ENCODE measurements at places on chromosomes 5 and 9.

GRCh38 chr9:76298521-76299144 lies 95.6 kb downstream of the RFK start:
- DNase-seq: no peak

GRCh38 chr5:172502969-172503368 lies 48.6 kb upstream of the SH3PXD2B start:
- no peak for DNase-seq

DNA sequence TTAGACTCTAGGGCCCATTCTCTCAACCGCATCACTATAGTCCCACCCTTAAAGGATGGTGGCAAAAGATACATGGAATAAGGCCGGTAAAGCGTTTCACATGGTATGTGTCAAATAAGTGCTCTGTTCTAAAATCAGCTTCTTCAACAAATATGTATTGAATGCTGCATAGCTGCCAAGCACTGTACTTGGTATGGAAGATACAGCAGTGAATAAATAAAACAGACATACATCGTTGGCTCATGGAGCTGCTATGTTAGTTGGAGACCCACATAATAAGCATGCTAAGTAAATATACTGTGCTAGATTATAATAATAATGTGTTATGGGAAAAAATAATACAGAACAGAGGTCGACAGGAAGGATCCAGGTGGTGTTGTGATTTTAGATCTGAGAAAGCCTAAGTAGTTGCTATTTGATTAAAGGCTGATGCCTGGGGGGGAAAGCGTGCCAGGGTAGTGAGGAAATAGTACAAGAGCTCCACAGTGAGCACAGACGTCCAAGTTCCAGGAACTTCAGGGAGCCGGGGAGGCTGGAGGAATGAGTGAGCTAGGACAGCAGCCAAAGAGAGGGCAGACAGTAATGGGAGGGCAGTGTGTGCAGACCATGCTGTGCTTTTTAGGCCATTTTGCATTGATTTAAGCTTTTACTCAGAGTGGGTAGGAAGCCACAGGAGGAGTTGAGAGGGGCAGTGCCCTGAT lies 93.7 kb downstream of the JAKMIP2 start:
- DNase-seq: no peak

- DNase-seq: no peak
Measured at GRCh38 chr5:131318455-131318854, 54.6 kb downstream of the CDC42SE2 start.

GRCh38 chr5:130805036-130805435 lies 360.0 kb downstream of the HINT1 start:
- no peak for DNase-seq

GRCh38 chr5:181167814-181168488 lies 20.6 kb downstream of the OR2V2 start:
- no peak for DNase-seq

GRCh38 chr5:101783241-101784013 lies 512.7 kb downstream of the SLCO4C1 start:
- no peak for DNase-seq

DNA sequence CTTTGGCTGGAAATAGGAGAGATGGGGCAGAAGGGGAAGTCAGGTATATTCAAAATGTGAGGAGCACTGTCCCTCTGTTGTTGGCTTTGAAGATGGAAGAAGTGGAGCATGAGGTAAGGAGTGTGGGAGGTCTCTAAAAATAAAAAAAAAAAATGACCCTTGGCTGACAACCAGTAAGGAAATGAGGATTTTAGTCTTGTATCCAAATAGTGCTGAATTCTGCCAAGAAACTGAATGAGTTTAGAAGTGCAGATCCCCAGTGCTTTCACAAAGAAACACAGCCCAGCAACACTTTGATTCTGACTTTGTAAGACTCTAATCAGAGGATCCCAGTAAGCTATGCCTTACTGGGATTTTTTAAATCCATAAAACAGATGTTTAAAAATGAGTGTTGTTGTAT lies 367.9 kb downstream of the CYLC2 start:
- DNase-seq: no peak

DNA sequence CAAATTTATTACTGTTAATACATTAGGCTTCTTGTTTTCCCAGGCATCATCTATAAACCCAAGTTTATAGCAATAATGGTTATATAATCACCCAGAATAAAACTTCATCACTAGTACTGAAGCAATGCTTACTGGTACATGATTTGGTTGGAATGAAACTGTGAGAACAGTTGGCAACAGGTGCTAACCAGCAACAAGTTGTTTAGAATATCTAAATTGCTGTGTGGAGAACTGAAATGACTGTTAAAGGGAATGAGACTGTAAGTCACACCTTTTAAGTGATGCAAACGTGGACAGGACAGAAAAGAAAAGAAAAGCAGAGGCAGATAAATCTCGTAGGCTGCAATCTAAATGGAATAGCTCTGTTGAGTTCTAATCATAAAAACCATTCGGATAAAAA lies 2.5 kb downstream of the YIPF5 start:
- DNase-seq: no peak

All from HS-5 (cell line).